ENCODE measurements at places on chromosomes 12 and 14. TPM values are rescaled to one million over a fixed set of nuclear protein-coding genes. Genes with fewer than 3 reads are reported as not detected.

OASL gene
- not detected for polyA plus RNA-seq

OR4K1 gene
- polyA plus RNA-seq: not detected

SCN8A gene
- polyA plus RNA-seq: 0.40 TPM

OGFOD2 gene
- polyA plus RNA-seq: 22.8 TPM

ADGRD1 gene
- polyA plus RNA-seq: 76.2 TPM

HRK gene
- polyA plus RNA-seq: 0.06 TPM

RHOJ gene
- not detected for polyA plus RNA-seq

ERBB3 gene
- polyA plus RNA-seq: 21.0 TPM

RNU6-8 gene
- not detected for polyA plus RNA-seq

SLC38A4 gene
- polyA plus RNA-seq: 0.12 TPM

KLHL33 gene
- polyA plus RNA-seq: 0.04 TPM

KCNA1 gene
- not detected for polyA plus RNA-seq

FAM181A gene
- polyA plus RNA-seq: not detected

KLRC3 gene
- polyA plus RNA-seq: not detected

PXMP2 gene
- polyA plus RNA-seq: 70.1 TPM

TMEM119 gene
- polyA plus RNA-seq: 1.5 TPM

CCDC38 gene
- polyA plus RNA-seq: not detected

Data from cardiac muscle cell (in vitro differentiated cells and primary cell).